ENCODE measurements at places on chromosomes 4 and X.

DNA sequence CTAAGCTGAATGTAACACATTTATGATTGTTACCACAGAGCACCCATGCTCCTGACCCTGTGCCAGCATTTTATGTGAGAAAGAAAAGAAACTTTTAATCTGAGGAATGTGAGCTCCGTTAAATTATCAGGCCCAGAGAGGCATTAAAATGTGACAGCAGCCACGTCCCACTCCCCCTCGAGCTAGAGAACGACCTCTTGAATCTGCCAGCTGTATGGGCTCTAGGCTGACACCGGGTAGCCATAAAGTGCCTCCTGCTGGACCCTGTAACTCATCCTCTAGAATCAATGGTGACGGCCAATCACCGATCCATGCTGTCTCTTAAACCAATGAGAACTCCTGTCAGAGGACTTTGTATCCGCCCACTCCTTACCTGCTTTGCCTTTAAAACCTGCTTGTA, 110.2 kb upstream of the ADRA2C start:
- no peak for DNase-seq

- DNase-seq, result no peak
Observed at GRCh38 chr4:3945511-3946290, 179.5 kb downstream of the ADRA2C start.

GRCh38 chr4:170169699-170170098, 79.9 kb upstream of the AADAT start:
- no peak for DNase-seq

DNA sequence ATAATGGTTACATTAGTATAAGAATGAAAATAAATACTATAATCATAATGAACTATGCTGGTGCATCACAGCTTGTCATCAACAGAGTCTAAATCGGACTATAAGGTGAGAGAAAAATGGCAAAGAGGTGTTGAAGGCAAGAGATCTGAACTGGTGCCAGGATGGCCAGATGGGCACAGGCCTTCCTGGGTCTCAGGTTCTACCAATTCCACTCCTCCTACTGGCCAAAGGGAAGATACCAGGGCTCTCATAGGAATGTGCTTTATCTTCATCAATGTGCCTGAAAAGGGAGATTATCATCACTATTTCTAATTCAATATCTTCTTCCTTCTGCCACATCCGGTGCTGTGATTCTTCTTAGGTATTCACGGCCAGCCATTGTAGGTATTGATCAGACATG, 107.6 kb downstream of the GASK1B start:
- DNase-seq, result no peak

DNA sequence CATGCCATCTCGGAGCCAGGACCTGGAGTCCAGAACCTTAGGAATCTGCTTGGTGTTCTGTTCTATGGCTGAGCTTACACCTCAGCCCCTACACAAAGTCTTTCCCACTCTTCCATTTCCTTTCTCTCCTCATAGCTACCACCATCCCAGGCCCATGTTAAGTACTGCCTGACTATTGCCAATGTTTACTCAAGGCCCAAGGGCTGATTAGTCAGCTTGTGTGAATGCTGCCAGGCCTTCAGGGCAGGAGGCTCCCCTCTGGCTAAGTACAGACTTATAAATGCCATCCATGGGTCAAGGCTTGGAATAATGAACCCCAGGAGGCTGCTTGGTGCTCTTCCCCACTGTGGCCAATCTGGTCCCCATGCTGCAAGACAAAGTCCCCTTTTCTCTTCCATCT, 411.6 kb upstream of the MAGEB18 start:
- DNase-seq, result no peak

DNA sequence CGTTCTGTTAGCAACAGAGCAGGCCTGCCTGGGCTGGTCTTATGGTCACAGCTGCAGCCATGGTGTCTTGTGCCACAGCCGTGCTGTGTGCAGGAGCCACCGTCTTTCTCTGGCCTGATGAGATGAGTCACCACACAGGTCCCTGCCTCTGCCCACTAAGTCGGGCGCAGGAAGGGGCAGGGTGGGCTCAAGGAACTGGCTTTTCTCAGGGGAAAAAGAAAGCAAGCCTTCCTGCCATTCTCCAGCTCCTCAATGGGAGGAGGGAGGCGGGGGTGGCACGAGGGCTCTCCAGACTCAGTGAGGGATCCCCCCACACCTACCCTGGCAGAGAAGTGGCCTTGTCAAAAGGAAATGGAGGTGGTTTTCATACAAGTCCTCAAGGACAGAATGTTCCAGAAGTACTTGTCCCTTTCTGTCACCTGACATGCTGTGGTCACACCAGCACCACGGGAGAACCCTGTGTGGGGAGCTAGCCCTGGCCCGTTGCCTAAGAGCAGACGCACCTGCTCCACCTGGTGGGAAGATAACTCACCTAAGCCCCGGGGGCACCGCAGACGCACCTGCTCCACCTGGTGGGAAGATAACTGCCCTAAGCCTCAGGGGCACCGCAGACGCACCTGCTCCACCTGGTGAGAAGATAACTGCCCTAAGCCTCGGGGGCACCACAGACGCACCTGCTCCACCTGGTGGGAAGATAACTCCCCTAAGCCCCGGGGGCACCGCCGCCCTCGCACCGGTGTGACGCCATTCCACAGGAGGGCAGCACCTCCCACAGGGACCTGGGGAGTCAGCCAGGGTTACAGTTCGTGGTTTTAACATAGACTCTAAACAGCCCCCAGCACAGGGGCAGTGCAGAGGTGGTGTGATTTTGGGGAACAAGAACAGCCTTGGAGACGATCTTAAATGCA, 18.5 kb downstream of the UVSSA start:
- no peak for DNase-seq
